ENCODE measurements at places on chromosomes 12 and 14. TPM values are rescaled to one million over a fixed set of nuclear protein-coding genes. Genes with fewer than 3 reads are reported as not detected.

Gene SRRM4
- not detected for total RNA-seq

Gene HCAR1
- total RNA-seq = not detected

Gene AQP2
- not detected for total RNA-seq

Gene HSPB8
- 2.7 TPM for total RNA-seq

Gene GNPTAB
- total RNA-seq = 22.2 TPM

Gene ADCY6
- total RNA-seq = 19.1 TPM

Gene DCD
- total RNA-seq = not detected

Gene FSCB
- not detected for total RNA-seq

Gene TCL1B
- not detected for total RNA-seq

Gene PFKM
- 32.8 TPM for total RNA-seq

Gene MYF6
- not detected for total RNA-seq

Gene CLEC2B
- total RNA-seq = 4.1 TPM

Gene FOXA1
- 8.3 TPM for total RNA-seq

Gene RPL41
- total RNA-seq = 3,070 TPM

Gene NEMF
- 71.3 TPM for total RNA-seq

Gene SCN8A
- total RNA-seq = 0.64 TPM

Gene RNASE3
- not detected for total RNA-seq

Gene ZNF664
- 87.5 TPM for total RNA-seq

Gene RDH5
- 1.0 TPM for total RNA-seq

Gene TMEM132C
- not detected for total RNA-seq

Gene CATSPERB
- total RNA-seq = 1.4 TPM

Gene ASB2
- total RNA-seq = under 0.01 TPM

Gene KRT73
- total RNA-seq = not detected

Gene G2E3
- 18.1 TPM for total RNA-seq

Gene NKX2-1
- total RNA-seq = not detected

Gene ANG
- 1.7 TPM for total RNA-seq

Gene ATXN7L3B
- 35.9 TPM for total RNA-seq

Gene MDGA2
- not detected for total RNA-seq

Gene PMCH
- not detected for total RNA-seq

Gene SARNP
- total RNA-seq = 88.2 TPM

Gene KRT85
- total RNA-seq = not detected

Gene CYP46A1
- total RNA-seq = not detected

Gene JAG2
- total RNA-seq = 56.0 TPM

Gene EML1
- 5.5 TPM for total RNA-seq

Gene RIC8B
- total RNA-seq = 3.8 TPM

Gene SERPINA9
- not detected for total RNA-seq

Gene PTPRB
- total RNA-seq = 0.34 TPM

Gene OR6C6
- not detected for total RNA-seq

Gene RNF212B
- total RNA-seq = not detected

Gene INHBE
- 1.5 TPM for total RNA-seq

Gene WNT5B
- total RNA-seq = 5.6 TPM

Gene XPOT
- total RNA-seq = 282 TPM

Gene NYNRIN
- total RNA-seq = 23.3 TPM

Gene MSI1
- not detected for total RNA-seq

Gene CEP83
- total RNA-seq = 13.7 TPM

Gene SSTR1
- total RNA-seq = not detected

Gene TTC9
- 5.8 TPM for total RNA-seq

All from nasal cavity respiratory epithelium epithelial cell of viscerocranial mucosa (primary cell).